ENCODE measurements at places on chromosomes 13 and 19.

DNA sequence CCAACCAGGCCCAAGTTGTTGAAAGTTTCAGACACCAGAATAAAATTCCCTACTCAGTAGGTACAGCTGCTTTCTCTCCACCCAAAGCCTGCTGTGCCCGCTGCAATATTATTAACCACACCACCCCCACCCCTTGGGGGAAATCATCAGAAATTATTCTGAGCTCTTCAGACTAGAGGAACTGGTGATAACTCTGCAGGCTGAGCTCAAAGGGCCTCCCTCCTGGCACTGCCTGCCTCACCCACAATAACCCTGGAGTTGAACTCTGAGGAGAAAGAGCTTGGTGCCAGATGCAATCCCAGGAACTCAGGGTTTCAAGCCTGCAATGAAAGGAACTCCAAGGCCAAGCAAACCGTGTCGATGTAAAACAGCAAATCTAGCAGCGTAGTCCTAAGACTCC is 381.7 kb upstream of the ZNF507 start:
- no peak for DNase-seq

DNA sequence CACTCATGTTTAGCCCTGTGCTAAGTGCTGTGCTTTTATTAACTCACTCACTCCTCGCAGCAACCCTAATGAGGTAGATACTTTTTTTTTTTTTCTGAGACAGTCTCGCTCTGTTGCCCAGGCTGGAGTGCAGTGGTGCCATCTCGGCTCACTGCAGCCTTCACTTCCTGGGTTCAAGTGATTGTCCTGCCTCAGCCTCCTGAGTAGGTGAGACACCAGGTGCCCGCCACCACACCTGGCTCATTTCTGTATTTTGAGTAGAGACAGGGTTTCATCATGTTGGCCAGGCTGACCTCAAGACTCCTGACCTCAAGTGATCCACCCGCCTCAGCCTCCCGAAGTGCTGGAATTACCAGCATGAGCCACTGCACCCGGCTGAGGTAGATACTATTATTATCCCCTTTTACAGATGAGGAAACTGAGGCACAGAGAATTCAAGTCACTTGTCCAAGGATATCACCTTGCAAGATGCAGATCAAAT is 2.5 kb downstream of the ITPKC start:
- no peak for DNase-seq

DNA sequence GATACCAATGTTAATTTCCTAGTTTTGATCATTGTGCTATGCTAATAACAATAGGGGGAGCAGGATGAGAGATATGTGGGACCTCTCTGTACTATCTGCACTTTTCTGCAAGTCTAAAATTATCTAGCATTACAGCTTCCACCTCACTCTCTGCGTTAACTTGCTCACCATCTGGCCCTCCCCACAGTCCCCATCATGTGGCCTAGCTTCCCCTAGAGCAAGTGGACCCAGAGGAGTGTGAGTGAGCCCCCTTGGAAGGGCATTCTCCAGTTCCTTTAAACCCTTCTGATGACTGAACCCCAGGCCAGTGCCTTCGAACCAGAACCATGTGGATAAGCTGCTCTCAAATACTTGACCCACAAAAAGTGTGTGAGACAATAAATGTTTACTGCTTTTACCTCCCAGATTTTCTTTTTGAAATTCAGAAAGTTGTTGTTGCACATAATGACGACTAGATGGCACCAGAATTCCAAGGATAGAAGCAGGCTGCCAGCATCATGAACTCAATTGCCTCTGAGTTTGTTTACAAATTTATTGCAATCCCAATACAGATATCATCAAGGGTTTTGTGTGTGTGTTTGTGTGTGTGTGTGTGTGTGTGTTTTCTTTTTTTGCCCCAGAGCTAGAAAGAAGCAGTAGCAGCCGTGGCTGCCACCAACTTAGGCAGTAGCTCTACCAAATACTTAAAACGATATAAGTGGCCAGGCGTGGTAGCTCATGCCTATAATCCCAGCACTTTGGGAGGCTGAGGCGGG is 49.0 kb upstream of the ZNF780A start:
- DNase-seq: no peak

- no peak for DNase-seq
Measured at GRCh38 chr19:10701955-10702525, 801 bp downstream of the QTRT1 start.

- no peak for DNase-seq
Measured at GRCh38 chr19:35787227-35787799, 11.9 kb downstream of the ARHGAP33 start.

DNA sequence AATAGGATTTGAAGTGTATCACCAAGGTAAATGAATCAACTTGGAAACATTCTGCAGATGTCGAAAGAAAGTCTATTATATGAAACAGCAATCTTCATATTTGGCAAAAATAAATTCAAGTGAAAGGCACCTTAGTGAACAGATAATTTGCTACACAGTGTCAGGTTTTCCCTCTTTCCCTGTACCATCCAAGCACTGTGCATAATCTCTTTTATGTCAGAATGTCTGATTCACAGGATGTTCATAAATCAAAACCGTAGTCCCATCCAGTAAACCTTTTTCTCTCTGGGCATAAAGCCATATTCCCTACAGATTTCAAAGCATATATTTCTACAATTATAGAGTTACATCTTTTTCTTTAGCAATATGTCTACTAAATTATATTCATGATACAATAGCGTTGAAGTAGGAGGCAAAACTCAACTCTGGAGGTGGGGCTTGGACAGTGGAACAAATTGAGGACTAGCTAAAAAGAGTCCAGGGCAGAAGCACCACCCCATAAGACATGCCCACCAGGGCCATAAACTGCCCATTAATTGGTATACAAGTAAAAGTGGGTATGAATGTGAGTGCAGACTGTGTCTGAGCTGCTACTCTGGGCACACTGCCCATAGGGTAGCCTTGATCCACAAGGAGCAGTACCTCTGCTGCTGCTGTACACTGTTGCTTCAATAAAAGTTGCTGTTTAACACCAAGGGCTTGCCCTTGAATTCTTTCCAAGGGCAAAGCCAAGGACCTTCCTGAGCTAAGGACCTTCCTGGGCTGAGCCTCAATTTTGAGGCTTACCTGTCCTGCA is 72.1 kb upstream of the MYCBP2 start:
- DNase-seq: no peak

GRCh38 chr13:98506322-98506721 is 70.6 kb downstream of the STK24 start:
- DNase-seq: no peak

DNA sequence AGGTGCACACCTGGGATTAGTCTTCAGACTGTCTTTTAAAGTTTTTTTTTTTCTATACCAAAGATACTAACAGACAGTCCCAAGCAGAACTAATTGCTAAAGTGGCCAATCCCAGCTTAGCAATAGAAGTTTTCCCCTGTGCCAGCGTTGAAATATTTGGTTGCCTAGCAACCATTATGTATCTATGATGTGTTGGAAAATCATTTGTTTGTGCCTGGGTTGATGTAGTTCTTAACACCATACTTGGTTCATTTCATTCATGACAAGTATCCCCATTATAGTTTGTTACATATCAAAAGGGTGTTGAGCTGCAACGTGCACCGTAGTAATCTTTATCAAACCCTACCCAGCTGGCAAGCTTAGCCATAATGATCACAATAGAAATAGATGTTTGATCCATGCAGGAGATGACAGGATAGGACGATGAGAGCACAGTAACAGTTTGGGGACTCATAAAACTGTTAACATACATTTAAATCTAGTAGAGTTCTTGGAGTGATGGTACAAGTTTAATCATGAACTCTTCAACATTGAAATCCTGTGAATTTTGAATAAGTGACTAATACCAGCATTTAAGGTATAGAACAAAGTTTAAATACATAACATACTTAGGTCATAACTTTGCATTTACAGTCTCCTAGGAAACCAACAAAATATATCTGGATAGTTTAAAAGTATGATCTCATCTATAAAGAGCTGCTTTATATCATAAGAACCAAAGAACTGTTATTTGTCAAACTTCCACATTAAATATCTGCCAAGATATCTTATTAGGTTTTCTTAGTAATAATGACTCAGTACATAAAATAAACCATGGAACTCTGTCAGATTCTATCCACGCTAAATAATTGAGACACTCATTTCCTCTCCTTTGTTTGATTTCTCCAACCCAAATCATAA is 73.4 kb downstream of the MBNL2 start:
- DNase-seq: no peak

DNA sequence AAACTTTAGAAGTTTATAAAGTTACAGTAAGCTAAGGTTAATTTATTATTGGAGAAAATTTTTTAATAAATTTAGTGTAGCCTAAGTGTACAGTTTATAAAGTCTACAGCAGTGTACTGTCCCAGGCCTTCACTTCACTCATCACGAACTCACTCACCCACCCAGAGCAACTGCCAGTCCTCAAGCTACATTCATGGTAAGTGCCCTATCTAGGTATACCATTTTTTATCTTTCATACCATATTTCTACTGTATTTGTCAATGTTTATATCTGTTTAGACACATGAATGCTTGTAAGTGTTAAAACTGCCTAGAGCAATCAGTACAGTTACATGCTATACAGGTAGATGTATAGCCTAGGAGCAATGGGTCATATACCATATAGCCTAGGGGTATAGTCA is 12.5 kb downstream of the INTS6 start:
- no peak for DNase-seq

DNA sequence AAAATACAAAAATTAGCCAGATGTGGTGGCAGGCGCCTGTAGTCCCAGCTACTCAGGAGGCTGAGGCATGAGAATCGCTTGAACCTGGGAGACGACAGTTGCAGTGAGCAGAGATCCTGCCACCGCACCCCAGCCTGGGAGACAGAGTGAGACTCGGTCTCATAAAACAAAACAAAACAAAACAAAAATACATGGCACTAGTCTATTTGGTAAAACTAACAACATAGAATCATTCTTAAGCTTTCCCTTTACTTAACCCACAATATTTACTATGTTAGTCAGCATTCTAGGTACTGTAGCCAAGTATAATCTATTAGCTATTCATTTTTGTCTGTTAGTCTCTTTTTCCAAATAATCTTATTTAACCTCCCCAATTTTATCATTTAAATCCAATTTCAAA is 1482.8 kb downstream of the SLITRK5 start:
- DNase-seq: no peak

- DNase-seq: no peak
Measured at GRCh38 chr13:62294244-62294643, 878.6 kb upstream of the PCDH20 start.

DNA sequence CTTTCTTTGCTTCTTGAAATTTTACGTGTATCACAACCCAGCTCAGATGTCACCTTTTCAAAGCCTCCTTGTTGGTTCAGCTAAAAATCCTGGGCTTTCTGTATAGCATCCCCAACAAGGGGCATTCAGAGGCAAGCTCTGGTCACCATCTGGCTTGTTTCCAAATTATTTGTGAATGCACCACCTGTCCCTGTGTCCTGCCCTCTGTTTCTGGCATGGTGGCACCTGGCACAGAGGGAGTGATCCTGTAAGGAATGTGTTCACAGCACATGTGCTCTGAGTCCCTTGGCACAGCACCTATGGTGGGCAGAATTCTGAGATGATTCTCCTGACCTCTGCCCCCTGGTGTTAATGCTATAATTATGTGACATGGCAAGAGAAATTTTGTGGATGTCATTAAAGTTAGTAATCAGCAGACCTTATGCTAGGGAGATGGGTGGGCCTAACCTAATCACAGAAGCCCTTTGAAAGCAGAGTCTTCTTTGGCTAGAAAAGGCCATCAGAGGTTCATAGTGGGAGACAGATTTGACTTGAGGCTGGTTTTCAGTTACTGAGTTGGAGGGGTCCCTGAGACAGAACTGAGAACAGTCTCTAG is 76.3 kb downstream of the ZNF429 start:
- DNase-seq: no peak

GRCh38 chr13:114079601-114080536 is 52.6 kb downstream of the RASA3 start:
- no peak for DNase-seq

DNA sequence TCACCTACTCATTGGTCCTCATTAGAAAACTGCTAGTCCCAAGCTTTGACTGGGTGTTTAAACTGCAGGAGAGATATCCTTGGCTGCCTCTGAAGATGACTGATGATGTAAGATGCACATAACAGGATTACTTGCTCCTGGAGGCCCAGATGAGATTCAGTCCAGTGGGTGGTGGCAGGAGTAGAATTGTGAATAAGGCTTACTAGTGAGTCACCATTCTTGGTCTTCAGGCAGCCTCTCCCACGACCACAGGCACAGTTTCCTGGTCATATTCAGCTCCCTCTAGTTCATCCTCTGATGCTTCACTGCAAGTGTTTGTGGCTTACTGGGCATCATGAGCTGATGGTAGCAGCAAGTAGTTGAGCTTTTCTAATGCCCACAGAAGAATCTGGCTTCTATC is 12.1 kb downstream of the SERTM1 start:
- DNase-seq: no peak

GRCh38 chr13:49256841-49257240 is 9.1 kb downstream of the CDADC1 start:
- no peak for DNase-seq

GRCh38 chr19:4742723-4743646 is 19.3 kb upstream of the DPP9 start:
- DNase-seq: peak; percentile 89

DNA sequence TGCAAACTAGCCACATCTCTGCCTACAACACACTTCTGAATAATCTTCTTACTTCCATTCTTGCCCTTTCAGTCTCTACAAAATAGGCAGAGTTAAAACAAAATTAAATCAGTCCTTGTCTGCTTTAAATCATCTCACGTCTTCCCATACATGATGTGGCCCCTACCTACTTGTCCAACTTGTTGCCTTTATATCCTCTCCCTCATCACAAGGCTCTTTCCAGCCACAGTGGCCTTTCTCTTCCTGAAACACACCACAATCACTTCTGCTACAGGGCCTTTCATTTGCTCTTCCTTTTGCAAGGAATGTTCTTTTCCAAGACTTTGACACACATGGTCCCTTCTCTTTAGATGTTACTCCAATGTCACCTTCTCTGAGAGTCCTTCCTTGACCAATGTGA is 1.7 kb downstream of the RBM26 start:
- DNase-seq: no peak

- no peak for DNase-seq
Measured at GRCh38 chr19:6250024-6250615, 29.7 kb downstream of the MLLT1 start.

DNA sequence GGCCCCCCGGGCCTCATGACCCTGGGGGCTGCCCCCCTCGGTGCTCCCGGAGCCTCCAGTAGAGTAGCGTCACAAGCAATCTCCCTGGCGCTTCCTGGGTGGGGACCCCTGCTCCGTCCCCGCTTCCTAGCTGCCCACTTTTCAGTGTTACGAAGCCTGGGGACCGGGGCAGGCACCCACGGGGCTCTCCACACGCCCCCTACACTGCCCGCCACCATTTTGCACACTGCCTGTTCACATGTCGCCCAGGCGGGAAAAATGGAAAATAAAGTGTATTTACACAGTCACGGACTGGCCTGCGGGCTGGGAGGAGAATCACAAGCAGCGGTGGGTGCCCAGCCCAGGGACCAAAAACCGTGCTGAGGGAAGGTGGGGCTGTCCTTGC is 9.5 kb downstream of the PRR36 start:
- DNase-seq: no peak

DNA sequence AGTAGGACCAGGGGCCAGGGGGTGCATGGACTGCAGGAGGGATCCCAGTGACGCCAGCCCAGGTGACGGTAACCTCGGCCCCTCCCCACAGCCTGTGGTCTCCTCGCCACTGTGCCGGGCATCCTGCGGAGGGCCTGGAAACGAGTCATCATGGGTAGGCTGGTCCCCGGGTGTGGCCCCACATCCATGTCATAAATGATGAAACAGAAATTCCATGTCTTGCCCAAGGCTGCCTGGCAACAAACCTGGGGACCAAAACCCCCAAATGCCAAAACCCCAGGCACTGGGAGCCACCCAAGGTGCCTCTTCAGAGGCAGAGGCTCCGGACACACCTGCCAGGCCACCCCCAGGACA is 20.9 kb downstream of the MAP2K2 start:
- no peak for DNase-seq

GRCh38 chr19:51311351-51312257 is at the start of gene IGLON5:
Gene IGLON5, plus strand, starts transcription at chr19:51311644. Its CDS starts 204 bp downstream, at chr19:51311848.
- no peak for DNase-seq
